PC-9 (cell line): ENCODE measurements at places on chromosomes 4 and X. TPM values are rescaled to one million over a fixed set of nuclear protein-coding genes. Genes with fewer than 3 reads are reported as not detected.

DNA sequence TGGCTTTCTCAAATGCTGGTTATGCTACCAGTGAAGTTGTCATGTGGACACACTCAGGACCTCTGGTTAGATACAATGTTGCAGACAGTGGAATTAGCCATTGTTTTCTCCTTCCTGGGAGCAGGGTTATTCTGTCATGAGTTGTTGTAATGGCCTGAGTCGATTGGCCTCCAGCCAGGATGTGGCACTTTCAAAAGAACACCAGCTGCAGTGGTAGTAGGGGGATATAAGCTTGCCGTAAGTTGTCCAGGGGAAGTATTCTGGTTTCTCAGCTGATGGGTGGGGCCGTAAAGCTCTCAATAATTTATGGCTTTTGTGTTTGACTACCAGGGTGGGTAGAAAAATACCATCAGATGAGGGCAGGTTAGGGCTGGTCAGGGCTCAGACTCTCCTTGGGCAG lies 697.5 kb upstream of the GNPDA2 start:
- DNase-seq: no peak

- DNase-seq: peak; percentile 40
Observed at GRCh38 chrX:150643271-150643670, 49.9 kb upstream of the MTMR1 start.

GRCh38 chr4:41587286-41587685 lies 49.3 kb downstream of the LIMCH1 start:
- DNase-seq: no peak

DNA sequence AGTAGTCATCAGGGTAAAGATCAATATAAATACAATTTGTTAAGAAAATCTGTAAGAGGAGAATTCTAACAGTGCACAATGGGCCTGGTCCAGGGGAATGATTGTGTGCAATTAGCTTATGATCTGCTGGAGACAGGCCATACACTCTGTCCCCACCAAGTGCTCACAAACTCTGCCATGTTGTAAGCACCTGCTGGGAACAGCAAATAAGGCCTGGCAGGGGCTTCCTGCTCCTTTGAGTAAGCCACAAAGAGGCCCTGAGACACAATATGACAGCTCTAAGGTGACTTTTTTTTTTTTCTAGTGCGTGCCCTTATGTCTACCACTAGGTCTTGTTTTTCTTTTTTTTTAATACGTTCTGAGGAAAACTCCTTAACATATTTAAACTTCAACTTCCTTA lies 866.3 kb upstream of the PCDH7 start:
- DNase-seq: no peak

DNA sequence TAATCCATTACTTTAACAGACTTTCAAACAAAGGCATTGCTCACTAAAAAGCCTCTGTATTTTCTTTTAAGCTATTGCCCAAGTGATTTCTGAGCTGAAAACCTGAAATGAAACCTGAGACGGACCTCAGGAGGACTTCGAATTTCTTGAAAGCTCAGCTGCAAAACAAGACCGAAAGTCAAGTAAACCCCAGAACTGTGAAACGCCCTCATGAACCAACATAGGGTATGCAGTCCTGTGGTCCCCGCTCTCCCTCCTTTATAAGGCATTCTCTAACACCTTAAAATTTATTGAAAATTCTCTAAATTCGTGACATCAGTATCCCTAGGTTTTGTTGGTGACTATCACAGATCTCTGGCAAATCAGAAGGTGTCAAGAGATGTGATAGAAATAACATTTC lies 91.8 kb downstream of the SHISA3 start:
- no peak for DNase-seq

GRCh38 chr4:115159141-115159540 lies 45.7 kb upstream of the NDST4 start:
- no peak for DNase-seq

DNA sequence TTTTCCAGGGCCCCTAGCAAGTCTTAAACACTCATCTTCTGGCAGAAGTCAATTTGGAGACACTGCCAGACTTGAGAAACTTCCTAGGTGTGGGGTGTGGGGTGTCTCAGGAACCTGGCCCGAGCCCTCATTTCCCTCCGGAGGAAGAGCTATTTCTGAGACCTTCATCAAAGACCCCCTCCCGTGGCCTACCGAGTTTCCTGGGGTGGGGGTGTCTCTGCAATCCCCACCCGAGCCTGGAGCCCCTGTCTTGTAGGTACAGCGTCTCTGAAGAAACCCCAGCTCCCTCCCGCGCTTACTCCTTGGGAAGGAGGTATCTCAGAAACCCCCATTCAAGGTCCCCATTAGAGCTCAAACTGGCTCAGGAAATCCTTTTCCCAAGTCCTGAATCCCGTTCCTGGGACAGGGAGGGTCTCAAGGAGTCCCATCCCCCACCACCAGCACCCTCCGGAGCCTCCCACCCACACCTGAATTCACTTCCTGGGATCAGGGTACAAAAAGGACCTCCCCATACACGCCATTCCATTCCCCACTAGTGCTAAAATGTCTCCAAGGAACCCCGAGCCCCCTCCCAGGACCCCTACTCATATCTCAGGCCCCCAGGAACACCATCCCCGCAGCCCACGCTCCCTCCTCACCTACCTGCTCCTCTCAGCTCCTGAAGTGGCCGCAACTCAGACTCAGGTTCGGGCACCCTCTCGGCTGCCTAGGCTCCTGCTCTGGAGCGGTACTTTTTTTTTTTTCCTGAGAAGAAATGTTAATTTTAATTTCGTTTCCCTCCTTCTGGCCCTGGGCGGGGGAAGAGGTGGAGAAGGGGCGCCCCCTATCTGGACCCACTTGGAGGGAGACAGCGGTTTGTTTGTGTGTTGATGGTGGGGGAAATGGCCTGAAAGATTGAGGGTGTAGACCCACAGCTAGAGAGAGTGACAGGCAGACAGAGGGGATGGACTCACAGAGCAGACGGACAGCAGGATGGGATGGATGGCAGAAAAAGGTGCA lies 1.1 kb downstream of the SLC38A5 start:
- DNase-seq: no peak

- no peak for DNase-seq
Observed at GRCh38 chr4:27343411-27343810, 482.8 kb downstream of the STIM2 start.

DNA sequence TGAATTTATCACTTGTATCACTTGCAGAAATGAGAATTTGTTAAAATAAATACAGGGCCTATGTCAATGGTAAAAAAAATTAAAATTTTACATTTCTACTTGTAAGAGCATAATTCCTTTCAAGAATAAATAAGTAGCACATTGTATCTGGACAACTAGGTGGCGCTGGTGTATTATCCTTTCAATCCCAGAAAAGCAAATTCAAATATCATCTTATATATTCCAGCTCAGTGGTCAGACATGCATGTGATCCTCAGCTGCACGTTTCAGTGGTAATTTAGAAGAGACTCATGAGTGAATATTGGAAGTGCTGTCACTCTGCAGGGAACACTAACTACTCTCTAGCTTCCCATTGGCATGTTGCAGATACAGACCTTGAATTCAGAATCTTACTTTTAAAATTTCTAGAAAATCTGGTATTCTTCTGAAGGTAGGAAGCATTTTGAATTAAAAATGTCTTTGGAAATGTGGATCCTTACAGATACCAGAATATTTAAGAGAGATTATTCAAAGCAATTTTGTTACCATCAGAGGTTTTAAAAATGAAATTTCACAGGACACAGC lies 1414.7 kb upstream of the TENM3 start:
- DNase-seq: no peak

GRCh38 chr4:156773648-156774357 lies 197.8 kb downstream of the PDGFC start:
- DNase-seq: no peak

- DNase-seq: no peak
Observed at GRCh38 chrX:317424-318067, 1.1 kb downstream of the GTPBP6 start.

GRCh38 chr4:1661695-1662094 lies 22.4 kb downstream of the FAM53A start:
- DNase-seq: no peak

GRCh38 chr4:120481756-120482155 lies 415.1 kb upstream of the MAD2L1 start:
- DNase-seq: no peak

DNA sequence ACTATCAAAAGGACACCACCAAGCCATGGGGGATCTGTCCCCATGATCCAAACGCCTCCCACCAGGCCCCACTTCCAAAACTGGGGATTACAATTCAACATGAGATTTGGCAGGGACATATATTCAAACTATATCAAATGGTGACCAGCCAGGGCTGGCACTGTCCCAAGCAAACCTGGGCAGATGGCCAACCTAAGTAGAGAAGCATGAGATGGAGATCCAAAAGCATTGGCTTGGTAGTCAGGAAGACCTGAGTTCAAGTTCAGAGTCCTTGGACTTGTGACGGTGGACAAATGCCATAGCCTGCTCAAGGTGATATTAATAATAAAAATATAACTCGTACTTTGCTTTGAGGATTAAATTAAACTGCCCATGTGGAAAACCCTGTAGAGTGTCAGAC lies 79.2 kb upstream of the HS3ST1 start:
- DNase-seq: no peak

GRCh38 chr4:162557516-162558106 lies 393.8 kb upstream of the FSTL5 start:
- DNase-seq: no peak

- no peak for DNase-seq
Observed at GRCh38 chr4:172709376-172709775, 459.2 kb upstream of the GALNT7 start.

GRCh38 chr4:41396214-41396613 lies 139.5 kb downstream of the UCHL1 start:
- no peak for DNase-seq

- DNase-seq: no peak
Observed at GRCh38 chrX:115906276-115906675, 264.3 kb upstream of the AGTR2 start.

DNA sequence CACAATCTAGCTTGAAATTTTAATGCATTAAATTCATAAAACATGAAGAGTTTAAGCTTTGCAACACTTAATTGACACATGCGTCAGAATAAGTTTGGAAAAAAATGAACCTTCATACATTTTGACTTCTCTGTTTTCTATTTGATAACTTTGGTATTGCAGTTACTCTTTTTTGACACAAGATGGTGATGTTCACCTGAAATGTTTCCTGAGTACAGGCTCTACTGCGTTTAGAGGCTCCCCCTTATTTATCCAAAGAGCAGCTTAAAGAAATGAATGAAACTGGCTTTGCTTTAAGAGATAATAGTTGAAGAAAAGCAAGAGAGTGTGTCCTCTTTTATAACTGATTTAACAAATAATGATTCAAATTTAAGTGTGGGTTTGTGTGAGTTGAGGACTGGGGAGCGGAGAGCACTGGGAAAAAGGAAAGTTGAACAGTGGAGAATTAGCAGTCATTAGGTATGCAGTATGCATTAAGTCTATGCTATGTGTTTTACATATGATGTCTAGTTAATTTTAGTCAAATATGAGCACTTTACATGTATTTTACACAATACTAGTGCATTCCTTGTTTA lies 180.6 kb upstream of the NUDT6 start:
- no peak for DNase-seq

- no peak for DNase-seq
Observed at GRCh38 chr4:168853770-168854169, 156.3 kb downstream of the CBR4 start.

GRCh38 chr4:12260453-12260852 lies 831.8 kb upstream of the HS3ST1 start:
- DNase-seq: no peak

DNA sequence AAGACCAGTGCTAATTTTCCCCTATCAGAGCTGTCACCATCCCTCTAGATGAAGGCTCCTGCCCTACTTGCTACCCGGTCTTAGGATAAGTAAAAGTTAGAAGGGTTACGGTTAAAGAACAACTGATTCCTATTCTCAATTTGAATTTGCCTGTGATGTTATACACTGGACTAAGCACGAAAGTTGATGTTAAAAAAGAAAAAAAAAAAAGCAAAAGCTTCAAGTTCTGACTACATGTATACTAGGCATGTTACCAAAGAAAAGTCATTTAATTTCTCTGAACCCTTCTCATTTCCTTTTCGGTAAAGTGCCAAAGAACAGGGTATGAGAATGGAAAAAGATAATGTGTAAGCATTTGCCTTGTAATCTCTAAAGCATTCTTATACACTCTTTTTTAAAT lies 1.4 kb upstream of the PPID start:
- DNase-seq: no peak

- DNase-seq: no peak
Observed at GRCh38 chrX:110836982-110837381, 41.4 kb upstream of the CHRDL1 start.

GRCh38 chr4:78585633-78586032 lies 34.1 kb downstream of the ANXA3 start:
- DNase-seq: no peak

DNA sequence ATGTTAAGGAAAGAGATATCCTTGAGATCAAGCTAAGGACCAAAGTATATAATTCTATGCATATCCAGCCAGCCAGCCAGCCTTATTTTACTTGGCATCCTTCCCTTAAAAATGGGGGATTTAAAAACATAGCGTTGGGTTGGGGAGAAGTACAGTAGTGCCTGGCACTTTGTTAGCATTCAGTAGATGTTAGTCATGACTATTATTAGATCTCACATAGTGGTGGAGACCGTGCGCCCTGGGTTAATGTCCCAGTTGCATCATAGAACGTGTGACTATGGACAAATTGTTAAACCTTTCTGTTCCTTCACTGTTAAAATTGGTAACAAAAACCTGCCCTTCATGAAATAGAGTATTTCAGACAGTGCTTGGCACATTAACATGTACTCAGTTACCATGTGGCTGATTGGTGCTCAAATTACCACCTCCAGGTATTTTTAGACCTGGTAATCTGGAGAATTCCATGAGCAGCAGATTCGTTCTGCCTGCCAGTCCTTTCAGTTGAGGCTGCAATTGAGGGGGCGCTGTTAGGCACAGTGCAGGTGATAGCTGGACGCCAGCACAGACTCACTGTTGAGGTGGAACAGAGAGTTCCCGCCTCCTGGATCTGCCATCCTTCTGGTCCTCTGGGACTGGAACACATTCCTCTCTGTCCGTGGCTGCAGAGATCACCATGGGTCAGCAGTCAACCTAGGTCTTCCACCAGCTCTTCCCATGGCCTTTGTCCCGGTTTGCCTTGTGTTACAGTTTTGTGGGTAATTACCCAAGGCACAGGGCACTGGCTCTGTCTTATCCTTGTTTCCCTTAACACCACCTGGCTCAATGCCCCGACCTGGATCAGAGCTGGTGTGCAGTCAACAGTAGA lies 31.7 kb downstream of the RBBP7 start:
- DNase-seq: no peak

ENPEP gene
- total RNA-seq: not detected in 2 replicates

FOXP3 gene
- not detected in 2 replicates for total RNA-seq

MAGED4B gene
- total RNA-seq: not detected in 2 replicates

THAP9 gene
- total RNA-seq: 3.4 and 3.5 TPM in 2 replicates

UGT8 gene
- 2.7 and 3.7 TPM in 2 replicates for total RNA-seq

GPR34 gene
- not detected in 2 replicates for total RNA-seq

FAM149A gene
- total RNA-seq: 0.26 and 0.80 TPM in 2 replicates

CNGA1 gene
- 1.4 and 1.8 TPM in 2 replicates for total RNA-seq
